ENCODE measurements at places on chromosomes 16 and 17. TPM values are rescaled to one million over a fixed set of nuclear protein-coding genes. Genes with fewer than 3 reads are reported as not detected.

GRCh38 chr17:54235571-54235970 is 412.8 kb downstream of the KIF2B start:
- no peak overlapping the region for H3K4me3 ChIP-seq
- no peak for DNase-seq
- no peaks in the 10 kb centered on the region for H3K36me3 ChIP-seq
- H3K4me1 ChIP-seq: no peaks in the 10 kb centered on the region
- no peak overlapping the region for H3K27ac ChIP-seq

Gene IGFBP4
- total RNA-seq: 676 TPM

DNA sequence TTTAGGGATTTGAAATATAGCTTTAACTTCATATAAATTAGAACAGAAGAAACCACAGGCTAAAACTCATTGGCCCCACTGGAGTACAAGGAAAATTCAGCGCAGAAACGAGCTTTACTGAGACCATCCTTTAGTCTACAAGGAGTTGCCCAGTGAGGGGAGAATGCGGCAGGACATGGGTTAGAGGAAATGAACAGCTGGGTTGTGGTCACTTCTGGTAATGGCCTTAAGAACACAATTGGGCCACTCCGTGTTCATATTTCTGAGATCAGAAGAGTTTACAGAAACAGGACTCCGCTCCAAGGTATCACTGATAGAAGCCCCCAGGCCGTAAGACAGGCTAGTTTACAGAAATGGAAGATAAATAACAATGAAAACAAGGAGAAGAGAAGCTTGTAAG is 188.3 kb downstream of the ZFHX3 start:
- no peaks in the 10 kb centered on the region for H3K4me1 ChIP-seq
- H3K27ac ChIP-seq: peak overlapping the region; percentile 85
- no peak overlapping the region for H3K4me3 ChIP-seq
- DNase-seq: no peak

Gene FSCN2
- 0.42 TPM for total RNA-seq

DNA sequence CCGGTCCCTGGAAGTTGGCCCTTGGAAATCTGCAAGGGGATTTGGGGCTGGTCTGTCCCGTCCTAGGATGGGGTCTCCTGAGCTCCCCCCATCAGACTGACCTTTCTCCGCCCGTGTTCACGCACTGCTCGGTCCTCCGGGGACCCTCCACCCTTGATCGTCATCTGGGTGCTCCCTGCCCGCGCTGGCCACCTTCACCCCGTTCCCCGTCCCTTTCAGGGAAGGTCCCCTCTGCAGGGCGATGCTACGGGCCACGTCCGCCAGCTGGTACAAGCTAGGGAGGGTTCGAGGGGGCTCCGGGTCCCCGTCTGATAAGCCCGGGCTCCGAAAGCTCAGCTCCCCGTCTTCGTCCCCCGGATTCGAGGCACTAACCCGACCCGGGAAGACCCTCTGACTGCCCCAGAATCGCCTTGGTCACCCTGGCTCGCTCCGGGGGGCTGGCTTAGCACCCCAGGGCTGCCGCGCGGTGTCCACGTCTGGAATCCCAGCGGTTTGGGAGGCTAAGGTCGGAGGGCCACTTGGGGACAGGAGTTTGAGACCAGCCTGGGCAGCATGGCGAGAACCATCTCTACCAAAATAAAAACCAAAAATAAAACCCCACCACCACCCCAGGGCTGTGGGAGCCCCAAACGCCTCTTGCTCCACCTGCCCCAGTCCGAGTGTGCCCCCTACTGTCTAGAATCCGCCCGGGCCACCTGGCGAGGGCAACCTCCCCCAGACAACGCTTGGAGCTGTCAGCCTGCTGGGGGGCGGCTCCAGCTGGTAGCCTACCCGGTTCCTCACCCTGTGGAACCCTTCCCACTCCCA is 1.1 kb upstream of the SLC43A2 start:
- H3K27me3 ChIP-seq: no peaks in the 10 kb centered on the region
- peak; percentile 68 for DNase-seq
- H3K36me3 ChIP-seq: peaks cover 6% of the 10 kb centered on the region
- H3K4me3 ChIP-seq: peak overlapping the region; percentile 82
- H3K4me1 ChIP-seq: peaks cover 27% of the 10 kb centered on the region

GRCh38 chr17:5730373-5730772 is 146.1 kb upstream of the NLRP1 start:
- DNase-seq: no peak
- no peak overlapping the region for H3K4me3 ChIP-seq
- no peaks in the 10 kb centered on the region for H3K27me3 ChIP-seq
- H3K36me3 ChIP-seq: no peaks in the 10 kb centered on the region

Gene RAB37
- total RNA-seq: 3.3 TPM

Gene PRMT7
- 77.9 TPM for total RNA-seq

- peaks cover 39% of the 10 kb centered on the region for H3K36me3 ChIP-seq
- H3K4me3 ChIP-seq: no peak overlapping the region
- no peak overlapping the region for H3K27ac ChIP-seq
- no peak for DNase-seq
These were observed 11.7 kb downstream of the ABAT start for GRCh38 chr16:8686031-8686621.

GRCh38 chr17:56812901-56813388 is 20.8 kb downstream of the C17orf67 start:
- no peak overlapping the region for H3K4me3 ChIP-seq
- DNase-seq: no peak
- no peaks in the 10 kb centered on the region for H3K36me3 ChIP-seq
- no peaks in the 10 kb centered on the region for H3K4me1 ChIP-seq

DNA sequence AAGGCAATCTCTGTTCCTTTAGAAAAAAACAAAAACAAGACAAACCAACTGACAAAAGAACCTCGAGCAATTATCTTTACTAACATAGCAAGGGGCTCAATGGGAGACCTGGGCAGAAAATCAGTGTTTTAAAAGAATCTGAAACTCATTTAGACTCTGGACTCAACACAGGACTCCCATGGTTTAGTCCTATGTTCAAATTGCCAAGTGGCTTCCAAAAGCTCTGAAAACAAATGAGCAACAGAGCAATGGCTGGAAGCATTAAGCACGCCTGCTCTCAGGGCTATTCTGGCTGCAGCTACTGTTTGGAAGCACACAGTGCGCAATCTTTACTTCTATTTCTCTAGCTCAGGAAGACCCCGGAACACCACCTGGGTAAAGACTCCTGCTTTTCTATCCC is 162.0 kb downstream of the AATF start:
- no peak overlapping the region for H3K27ac ChIP-seq
- peaks cover 59% of the 10 kb centered on the region for H3K36me3 ChIP-seq
- peaks cover 7% of the 10 kb centered on the region for H3K4me1 ChIP-seq
- no peaks in the 10 kb centered on the region for H3K27me3 ChIP-seq
- DNase-seq: no peak
- H3K4me3 ChIP-seq: no peak overlapping the region

All from tibial nerve (tissue), 4 donors.